ENCODE measurements at places on chromosomes 12 and 14.

GRCh38 chr12:15786772-15787171 lies 2.4 kb downstream of the EPS8 start:
- DNase-seq = no peak

- no peak for DNase-seq
Observed at GRCh38 chr12:130117233-130117632, 45.0 kb upstream of the FZD10 start.

DNA sequence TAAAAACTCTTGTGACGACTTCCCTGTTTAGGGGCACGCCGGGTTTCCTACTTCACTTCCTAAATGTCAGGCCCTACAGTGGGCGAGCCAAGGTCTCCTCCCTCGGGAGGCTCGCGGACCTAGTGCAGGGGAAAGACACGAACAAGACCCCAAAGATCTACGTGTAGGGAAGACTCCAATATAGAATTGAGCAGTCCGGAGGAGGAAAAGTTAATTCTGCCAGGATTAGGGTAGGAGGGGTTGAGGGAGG lies 564 bp downstream of the ATXN3 start:
- no peak for DNase-seq

DNA sequence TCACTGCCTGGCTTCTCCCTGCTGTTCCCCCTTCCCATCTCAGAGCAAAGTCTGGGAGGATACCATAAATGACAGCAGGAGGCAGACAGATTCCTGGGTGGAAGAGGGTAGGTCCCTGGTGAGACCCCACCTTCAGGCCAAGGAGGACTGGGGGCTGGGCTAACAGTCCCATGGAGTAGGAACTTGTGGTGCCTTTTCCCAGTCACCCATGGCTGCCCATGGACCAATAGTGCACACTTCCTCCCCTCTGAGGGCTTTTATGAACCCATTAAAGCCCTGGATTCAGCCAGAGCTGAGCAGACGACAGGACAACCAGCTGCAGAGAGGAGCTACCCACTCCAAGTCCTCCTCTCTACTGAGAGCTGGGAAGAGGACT lies 36.6 kb upstream of the OR5AU1 start:
- DNase-seq = no peak

- DNase-seq = no peak
Observed at GRCh38 chr14:100531152-100532121, 55.8 kb downstream of the BEGAIN start.

GRCh38 chr12:123064366-123064765 lies 83.9 kb downstream of the ARL6IP4 start:
- DNase-seq = no peak

GRCh38 chr12:109191621-109192250 lies 75.3 kb downstream of the ACACB start:
- no peak for DNase-seq

DNA sequence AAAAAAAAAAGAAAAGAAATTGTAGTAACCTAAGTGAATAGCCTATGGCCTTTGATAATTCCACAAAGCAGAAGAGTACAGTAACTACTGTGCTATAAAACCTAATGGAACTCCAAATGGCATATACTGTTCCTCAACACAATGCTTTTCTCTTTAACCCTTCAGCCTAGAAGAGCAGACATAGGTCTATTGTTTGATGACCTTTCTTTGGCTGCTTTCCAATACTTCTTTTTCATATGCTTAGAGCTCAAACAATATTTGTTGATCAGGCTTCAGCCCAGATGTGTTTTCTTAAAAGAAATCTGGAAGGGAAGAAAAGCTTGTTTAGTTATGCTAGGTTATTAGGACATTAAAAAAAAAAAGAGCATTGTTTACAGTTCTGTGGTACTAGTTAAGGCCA lies 116.4 kb downstream of the NTN4 start:
- no peak for DNase-seq

GRCh38 chr12:58489394-58489793 lies 430.9 kb downstream of the LRIG3 start:
- no peak for DNase-seq

DNA sequence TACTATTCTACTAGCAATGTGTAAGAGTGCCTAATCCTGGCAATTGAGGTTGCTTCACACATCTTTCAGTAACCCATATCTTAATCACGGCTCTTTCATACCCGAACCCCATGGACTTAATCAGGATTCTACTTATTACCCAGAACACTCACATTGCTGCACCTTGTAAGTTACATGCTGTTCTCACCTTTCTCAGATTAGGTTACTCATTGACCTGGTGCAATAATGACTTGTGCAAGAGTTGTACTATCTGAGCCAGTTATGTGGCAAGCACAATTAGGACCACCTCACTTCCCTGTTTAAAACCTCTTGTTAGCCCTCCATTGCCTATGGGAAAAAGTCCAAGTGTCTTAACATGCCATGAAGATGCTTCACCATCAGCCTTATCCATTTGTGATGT lies 306.7 kb upstream of the E2F7 start:
- no peak for DNase-seq

DNA sequence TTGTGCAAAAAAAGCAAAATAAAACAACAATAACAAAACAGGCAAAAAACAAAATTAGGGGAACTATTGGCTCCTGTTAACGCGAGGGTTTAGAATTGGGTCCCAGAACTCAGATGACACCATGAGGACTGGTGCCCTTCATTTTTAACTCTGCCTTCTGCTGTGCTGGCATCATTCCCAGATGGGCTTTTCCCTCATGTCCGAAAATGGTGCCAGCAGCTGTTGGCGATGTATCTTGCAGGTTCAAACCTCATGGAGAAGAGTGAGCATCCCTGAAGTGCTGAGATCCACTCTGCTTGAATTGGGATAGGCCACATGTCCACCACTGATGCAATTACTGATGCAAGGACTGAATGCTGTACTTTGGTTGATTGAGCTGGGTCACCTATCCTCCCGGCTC lies 61.1 kb downstream of the MYRFL start:
- no peak for DNase-seq

DNA sequence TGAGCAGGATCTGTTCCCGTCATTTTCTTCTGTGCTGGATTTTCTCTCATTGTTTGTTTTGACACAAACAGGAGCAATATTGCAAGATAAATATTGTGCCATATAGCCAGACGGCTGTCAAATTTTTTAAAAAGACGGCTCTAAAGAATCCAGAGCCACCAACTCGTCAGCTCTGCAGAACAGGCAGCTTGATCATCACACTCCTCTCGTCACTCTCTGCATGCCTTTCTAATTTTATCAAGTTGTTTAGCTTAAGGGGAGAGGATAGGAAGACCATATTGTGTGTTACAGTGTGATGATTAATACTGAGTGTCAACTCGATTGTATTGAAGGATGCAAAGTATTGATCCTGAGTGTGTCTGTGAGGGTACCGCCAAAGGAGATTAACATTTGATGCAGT lies 562.8 kb downstream of the GALC start:
- DNase-seq = no peak

GRCh38 chr12:58254463-58255100 lies 313.2 kb downstream of the ATP23 start:
- DNase-seq = no peak

- no peak for DNase-seq
Observed at GRCh38 chr14:60657456-60658210, 8.4 kb upstream of the SIX1 start.

- DNase-seq = no peak
Observed at GRCh38 chr14:32399920-32400319, 70.8 kb downstream of the AKAP6 start.

- no peak for DNase-seq
Observed at GRCh38 chr12:57869298-57869926, 22.9 kb upstream of the CTDSP2 start.

DNA sequence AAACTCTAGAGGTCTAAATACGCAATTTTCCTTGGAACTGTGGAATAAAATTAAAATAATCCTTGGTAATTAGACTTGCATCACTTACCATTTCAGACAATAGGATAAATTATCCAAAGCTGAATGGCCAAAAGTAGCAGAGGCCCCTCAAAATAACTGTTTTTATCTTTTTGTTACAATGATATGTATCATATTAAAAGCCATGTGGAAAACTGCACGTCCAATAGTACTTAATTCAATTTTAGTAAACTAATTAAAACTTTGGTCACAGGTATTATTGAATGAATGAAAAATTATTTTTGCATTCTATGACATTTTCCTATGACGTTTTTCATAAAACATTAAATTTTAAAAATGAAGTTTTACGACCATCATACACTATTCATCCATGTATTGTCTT lies 98.5 kb downstream of the CDK17 start:
- no peak for DNase-seq

DNA sequence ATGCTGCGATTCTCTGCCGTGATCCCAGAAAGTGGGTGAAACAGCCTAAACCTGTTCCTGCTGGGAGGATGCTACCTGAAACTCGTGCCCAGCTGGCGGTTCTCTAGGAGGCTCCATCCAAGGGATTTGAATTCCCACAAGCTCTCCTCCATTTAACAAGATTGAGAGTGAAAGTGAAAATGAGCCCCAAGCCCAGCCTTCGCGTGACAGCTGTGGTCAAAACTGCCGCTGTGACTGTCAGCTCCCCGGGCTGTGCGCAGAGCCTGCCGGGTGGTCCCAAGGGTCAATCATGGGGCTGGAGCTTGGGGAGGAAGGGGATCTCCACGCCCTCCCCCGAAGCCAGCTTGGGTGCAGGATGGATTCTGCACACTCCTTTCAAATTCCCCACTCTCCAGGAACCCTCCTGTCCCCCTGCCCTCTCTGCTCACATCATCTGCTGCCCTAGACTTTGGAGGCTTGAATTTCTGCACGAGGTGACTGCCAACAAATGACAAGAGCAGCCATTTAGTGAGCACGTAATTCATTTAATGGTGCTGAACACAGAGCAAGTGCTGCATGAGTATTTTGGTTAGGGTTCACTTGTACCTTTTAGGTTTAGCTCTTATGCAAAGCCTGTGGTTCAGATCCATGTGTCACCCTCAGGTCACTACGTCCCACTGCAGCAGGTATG lies 5.3 kb downstream of the ASB2 start:
- DNase-seq = no peak

DNA sequence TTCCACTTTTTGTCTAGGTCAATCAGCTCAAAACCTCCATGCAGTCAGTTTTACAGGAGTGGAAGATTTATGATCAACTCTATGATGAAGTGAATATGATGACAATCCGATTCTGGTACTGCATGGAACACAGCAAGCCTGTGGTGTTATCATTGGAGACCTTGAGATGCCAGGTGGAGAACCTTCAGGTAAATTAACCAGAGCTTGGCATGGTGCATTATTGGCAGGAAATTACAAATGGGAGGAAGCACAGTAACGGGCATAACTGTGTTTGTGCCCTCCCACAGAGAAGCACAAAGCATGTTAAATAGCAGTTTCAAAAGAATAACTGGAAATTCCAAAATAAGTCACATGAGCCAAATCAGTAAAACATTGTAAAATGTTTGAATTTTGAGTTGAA lies 135.6 kb downstream of the ESR2 start:
- DNase-seq = no peak

DNA sequence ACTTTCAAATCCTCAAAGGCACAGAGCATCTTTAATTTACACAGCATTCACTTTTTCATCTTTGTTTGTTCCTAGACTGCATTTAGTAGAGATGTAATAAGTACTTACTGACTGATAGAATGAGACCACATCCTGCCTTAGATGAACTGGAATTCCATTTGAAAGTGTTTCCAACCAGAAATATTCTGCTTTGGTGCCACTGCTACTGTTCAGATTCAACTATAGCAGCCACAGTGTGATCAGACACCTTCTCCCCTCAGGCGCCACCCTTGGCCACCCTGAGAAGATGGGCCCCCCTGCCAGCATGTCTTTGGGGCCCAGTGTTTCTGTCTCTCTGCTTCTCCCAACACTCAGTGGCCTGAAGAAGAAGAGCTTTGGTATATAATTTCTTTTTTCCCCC lies 449.1 kb downstream of the RAD51B start:
- DNase-seq = no peak

- DNase-seq = peak; percentile 75
Observed at GRCh38 chr12:2813214-2814185, 1.0 kb downstream of the ITFG2 start.

Data from iris pigment epithelial cell (primary cell).